Midbrain (tissue), 1 donor: ENCODE measurements at places on chromosomes 11 and 22.

GRCh38 chr11:2891326-2892214 lies 6.0 kb upstream of the CDKN1C start:
- DNase-seq, result no peak

GRCh38 chr11:73353422-73353821 lies 22.8 kb upstream of the RELT start:
- DNase-seq, result no peak

DNA sequence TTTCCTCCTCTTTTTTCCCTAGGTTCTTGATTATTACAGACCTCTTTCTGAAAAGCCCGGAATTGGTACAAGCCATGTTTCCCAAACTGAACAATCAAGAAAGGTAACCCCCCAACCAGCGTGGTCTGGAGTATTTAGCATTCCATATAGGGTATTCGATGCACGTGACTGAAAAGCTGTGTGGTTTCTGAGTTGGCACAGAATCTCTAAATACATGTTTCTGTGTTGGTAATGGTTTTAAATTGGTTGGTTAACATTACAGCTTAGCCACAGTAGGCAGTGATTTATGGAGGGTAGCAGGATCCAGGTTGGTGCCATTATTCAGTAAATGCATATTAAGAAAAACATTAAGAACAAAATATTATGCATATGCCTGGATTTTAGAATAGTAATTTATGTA lies 46.8 kb downstream of the ATXN10 start:
- DNase-seq, result no peak

DNA sequence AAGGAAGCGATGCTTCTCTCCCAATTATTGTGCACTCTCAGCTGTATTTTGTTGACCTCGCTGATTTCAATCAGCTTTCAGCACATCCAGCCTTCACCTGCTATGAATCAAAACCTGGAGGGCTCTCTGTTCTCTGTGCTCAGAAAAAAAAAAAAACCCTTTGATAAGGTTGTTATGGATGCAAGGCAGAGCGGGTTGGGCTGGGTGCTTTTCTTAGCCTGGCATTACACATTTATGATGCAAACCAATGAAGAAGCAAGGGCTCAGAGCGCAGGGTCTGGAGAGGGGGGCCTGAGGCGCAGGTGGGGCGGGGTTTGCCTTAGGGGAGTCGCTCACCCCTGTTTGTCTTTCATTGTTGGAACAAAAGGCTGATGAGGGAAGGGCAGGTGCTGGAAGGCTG lies 86.0 kb upstream of the CADM1 start:
- DNase-seq, result no peak

- no peak for DNase-seq
Measured at GRCh38 chr11:40139536-40139935, 1319.9 kb downstream of the LRRC4C start.

- DNase-seq, result no peak
Measured at GRCh38 chr11:75406338-75406777, 7.0 kb downstream of the RPS3 start.

- DNase-seq, result no peak
Measured at GRCh38 chr11:13297917-13298356, 20.3 kb downstream of the BMAL1 start.

- no peak for DNase-seq
Measured at GRCh38 chr11:64078284-64078683, 42.6 kb downstream of the FLRT1 start.

GRCh38 chr11:105458071-105458470 lies 151.8 kb upstream of the GRIA4 start:
- no peak for DNase-seq

DNA sequence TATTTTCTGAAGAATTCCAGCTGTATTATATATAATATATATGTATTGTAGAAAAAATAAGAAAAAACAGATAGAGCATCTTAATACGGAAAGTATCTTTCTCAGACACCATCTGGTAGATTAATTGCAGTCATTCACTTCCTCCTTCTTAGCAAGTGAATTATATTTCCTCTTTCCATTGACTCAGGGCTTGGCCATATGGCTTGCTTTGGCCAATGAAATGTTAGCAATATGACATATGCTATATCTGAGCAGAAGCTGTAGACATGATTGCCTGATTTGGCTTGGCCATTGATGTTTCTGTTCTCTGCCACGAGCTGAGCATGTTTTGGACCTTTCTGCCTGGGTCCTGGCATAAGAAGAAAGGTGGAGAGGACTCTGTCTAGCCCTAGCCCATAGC lies 34.4 kb upstream of the ZBED5 start:
- DNase-seq, result no peak

- no peak for DNase-seq
Measured at GRCh38 chr11:46298699-46299433, 21.4 kb downstream of the CREB3L1 start.

DNA sequence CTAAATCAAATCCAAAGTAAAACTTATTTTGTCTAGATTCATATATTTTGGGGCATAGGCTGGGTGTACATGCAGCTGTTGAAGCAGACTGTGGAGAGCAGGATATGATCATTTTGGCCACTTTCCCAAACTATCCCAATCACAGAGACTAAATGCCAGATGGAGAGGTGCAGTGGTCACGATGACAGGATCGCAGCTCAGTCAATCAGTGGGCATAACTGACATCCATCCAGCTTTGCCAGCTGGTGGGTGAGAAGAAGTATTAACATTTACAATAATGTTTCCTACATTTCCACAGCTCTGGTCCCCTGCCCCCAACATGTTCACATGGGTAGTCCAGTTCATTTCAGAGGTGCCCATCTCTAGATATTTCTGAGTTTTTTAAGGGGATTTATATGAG lies 255.5 kb upstream of the SESN3 start:
- no peak for DNase-seq

- no peak for DNase-seq
Measured at GRCh38 chr11:85109141-85109540, 518.0 kb downstream of the DLG2 start.

GRCh38 chr22:35766654-35767580 lies 49.2 kb downstream of the APOL5 start:
- no peak for DNase-seq

- no peak for DNase-seq
Measured at GRCh38 chr11:94672636-94673035, 95.5 kb upstream of the AMOTL1 start.

- no peak for DNase-seq
Measured at GRCh38 chr11:61158691-61159381, 2.4 kb downstream of the VPS37C start.

DNA sequence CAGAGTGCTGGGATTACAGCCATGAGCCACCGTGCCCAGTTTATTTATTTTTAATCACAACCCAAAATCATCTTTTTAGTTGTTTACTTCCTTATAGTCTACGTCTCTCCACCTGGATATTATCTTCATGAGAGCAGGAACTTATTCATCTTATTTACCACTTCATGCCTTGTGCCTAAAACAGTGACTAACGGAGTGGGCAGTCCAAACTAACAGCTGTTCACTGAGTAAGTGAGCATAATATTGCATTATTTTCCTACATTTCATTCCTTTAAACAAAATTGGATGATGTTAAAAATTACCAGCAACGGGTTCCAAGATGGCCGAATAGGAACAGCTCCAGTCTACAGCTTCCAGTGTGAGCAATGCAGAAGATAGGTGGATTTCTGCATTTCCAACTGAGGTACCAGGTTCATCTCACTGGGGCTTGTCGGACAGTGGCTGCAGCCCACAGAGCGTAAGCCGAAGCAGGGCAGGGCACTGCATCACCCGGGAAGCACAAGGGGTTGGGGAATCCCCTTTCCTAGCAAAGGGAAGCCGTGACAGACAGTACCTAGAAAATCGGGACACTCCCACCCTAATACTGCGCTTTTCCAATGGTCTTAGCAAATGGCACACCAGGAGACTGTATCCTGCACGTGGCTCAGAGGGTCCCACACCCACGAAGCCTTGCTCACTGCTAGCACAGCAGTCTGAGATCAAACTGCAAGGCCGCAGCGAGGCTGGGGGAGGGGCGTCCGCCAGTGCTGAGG lies 14.1 kb downstream of the TMEM123 start:
- no peak for DNase-seq

DNA sequence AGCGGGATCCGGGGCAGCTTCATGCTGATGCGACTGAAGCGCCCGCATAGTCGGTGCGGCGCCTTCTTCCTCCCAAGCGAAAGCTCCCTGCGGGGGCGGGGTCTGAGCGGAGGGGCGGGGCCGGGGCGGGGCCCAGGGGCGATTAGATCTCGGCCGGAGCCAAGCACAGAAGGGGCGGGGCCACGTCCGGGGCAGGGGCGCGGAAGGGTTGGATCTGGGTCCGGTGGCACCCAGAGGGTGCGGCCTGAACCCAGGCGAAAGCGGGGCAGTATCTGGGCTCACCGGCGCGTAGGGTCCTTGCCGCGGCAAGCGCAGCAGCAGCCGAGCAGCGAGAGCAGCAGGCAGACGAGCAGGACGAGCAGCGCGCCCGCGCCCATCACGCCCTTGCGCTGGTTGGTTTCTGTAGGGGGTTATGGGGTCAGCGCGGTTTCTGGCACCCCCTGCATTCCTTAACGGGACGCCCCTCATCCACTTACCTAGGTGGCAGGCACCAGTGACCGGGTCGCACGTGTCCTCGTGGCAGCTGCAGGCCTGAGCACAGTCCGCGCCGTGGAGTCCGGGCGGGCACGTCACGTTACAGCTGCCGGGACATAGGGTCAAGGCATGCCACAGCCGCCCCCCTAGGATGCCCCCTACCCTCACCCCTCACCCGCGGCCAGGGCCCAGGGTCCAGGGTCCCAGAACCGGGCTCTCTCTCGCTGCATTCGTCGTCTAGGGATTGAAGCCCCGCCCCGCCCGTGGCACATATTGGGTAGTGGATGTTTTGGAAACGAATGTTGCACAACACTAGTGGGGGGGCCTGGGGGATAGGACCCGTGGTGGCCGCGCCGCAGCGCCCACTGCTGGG lies 8.1 kb downstream of the SCARF2 start:
- no peak for DNase-seq

DNA sequence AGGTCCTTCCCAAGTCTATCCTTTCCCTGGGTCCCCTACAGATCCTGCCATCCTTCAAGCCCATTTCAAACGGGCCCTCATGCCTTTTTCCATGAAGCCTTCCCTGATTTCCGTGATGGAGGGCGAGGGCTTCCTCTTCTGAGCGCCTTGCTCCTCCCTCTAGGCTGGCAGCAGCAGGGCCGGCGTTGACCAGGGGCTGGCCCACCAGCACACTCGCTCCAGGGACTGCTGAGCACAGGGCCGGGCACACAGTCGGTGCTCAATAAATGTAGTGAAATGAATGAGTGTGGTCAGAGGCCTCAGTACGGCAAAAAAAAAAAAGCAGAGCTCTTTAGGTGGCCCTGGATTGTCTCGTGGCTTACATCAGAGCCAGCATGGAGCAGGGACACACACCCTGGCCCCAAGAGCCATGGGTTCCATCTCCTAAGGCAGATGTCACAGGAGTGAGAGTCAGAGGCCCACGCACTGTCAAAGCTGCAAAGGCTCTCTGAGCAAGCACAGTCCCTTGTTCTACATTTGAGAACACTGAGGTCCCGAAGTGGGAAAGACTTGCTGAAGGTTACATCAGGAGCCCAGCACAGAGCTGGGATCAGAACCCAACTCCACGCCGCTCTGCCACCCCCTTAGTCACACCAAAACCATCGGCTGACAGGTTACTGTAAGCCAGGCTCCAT lies 3.1 kb downstream of the IL2RB start:
- DNase-seq, result no peak

- DNase-seq, result no peak
Measured at GRCh38 chr11:37298173-37298572, 700.1 kb upstream of the RAG2 start.

- no peak for DNase-seq
Measured at GRCh38 chr11:790721-791564, 1.1 kb upstream of the CEND1 start.

DNA sequence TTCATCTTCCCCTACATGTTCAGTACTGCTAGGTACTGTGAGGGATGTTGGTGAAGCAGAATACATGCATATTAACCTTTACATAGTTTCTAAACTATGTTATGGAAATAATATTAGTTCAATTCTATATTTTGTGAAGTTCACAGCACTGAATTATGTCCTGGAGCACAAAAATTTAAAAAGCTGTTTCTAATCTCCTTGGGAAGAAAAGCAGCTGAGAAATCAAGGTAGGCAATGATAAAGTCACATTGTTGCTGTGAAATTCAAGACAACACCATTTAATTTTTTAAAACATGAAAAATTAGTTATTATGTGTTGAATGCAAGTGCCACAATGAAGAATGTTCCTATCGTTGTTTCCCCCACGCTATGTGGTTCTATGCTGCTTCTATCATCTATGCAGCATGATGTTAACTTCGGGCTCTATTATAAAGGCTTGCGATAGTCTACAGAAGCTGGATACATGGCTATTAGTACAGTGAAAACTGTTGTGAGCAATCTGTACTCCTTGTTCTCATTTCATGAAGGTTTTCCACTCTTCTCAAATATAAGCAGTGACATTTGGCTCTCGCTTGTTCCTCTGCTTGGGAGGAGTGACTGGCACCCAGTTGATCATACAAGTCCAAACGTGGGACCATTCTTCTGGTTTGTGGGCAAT lies 164.3 kb downstream of the AASDHPPT start:
- no peak for DNase-seq

GRCh38 chr11:2581931-2582350 lies 117.9 kb downstream of the KCNQ1OT1 start:
- DNase-seq, result no peak

GRCh38 chr11:8192016-8192895 lies 23.4 kb upstream of the RIC3 start:
- peak; percentile 79 for DNase-seq

DNA sequence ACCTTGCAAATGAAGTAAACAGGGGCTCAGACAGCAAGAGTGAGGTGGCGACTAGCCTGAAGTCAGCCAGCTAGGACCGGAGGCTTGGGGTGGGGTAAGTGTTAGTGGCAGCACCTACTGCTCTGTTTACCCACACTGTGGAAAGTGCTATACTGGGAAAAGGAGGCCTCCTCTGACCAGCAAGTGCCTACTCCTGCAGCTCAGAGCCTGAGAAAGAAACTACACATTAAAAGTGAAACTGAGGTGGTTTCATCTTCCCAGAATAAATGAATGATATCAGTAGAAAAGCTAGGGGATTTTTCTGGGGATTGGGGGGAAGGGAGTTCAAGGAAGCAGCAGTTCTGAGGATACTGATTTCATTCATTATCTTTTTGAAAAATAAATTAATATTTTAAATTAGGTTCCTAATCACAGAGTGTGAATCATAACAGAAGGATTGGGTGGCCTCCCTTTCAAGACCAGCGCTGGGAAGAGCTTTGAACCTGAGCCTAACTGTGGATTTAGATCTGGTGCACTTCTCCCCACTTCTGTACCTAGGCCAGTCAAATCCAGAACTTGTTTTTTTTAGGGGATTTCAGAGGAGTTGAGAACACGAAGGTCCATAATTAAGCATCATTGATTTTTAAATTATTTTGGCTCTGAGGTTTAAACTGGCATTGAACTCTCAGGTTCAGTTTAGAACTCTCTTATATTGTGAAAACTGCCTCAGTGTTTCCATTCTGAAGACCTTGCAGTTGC lies 48.1 kb upstream of the GRAMD1B start:
- no peak for DNase-seq

- DNase-seq, result no peak
Measured at GRCh38 chr11:61596990-61597389, 16.1 kb upstream of the SYT7 start.

GRCh38 chr22:30077279-30077880 lies 2.9 kb upstream of the HORMAD2 start:
- DNase-seq, result no peak
